ENCODE measurements at places on chromosomes 12 and 14.

DNA sequence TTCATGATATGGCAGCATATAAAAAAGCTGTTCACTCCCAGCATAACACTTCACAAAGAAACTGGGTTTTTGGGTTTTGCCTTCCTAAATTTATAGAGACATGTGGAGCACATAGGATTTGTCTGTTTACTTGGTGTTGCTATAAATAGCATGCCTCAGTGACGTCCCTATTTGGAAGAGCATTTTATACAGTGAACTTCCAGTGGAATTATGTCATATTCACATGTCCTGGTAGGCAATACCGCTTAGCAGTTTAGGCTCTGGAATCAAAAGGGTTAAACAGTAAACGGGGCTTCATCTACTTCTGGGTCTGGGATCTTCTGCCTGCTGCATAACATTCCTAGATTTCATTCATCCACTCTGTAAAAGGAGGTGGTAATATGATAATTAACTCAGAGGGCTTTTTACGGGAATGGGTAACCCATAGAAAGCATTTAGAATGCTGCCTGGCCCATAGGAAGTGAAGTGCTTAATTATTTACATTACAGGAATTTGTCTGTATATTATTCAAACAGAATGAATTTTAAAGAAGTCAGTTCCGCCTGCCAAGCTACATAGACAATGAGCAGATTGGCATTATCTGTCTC is 396.1 kb downstream of the TMTC2 start:
- DNase-seq = no peak

DNA sequence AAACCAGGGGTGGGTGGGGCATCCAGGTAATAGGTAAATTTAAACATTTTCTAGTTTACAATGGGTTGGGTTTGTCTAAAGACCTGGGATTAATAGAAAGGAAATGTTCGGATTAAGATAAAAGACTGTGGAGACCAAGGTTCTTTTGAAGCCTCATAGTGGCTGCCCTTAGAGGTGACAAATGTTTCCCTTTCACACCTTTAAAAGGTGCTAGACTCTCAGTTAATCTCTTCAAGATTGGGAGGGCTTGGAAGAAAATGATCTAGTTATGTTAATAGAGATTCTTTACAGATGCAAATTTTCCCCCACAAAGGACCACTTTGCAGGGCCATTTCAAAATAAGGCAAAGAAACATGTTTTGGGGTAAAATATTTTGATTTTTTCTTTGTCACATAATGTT is 39.0 kb downstream of the TMTC2 start:
- no peak for DNase-seq

GRCh38 chr12:99054601-99055128 is 409.6 kb downstream of the APAF1 start:
- no peak for DNase-seq

DNA sequence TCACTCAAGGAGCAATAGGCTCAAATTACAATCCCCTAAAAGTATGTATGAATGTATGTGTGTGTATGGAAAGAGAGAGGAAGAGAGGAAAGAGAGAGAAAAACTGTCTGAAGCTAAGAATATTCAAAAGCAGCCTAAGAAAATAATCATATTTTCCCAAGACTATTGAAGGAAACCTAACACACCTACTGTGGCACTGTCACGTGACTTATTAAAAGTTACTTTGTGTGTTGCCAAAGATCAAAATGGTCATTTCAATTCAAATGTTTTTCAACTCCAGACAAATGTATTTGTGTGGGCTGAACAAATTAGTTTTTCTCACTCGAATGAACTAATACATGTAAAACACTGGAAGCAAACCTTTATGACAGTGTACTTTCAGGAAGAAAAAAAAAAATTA is 368.9 kb upstream of the RPL10L start:
- no peak for DNase-seq
